T-helper 1 cell (primary cell): ENCODE measurements at places on chromosomes 6 and 20.

DNA sequence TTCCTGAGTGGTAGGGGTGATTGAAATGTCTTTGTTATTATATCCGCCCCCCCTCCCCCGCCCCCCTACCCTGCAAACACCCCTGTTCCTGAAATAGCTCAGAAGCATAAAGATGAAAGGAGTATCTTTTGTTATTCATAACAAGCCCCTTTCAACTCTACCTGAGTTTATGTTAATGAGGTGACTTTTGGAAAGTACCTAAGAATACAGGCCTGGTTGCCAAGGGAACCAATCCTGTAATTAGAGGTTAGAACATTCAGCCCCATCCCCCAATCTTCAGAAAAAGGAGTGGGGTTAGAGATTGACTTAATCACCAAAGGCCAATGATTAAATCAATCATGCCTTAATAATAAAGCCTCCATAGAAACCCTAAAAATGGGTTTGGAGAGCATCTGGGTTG lies 979.2 kb upstream of the GJE1 start:
- peak; percentile 13 for DNase-seq

DNA sequence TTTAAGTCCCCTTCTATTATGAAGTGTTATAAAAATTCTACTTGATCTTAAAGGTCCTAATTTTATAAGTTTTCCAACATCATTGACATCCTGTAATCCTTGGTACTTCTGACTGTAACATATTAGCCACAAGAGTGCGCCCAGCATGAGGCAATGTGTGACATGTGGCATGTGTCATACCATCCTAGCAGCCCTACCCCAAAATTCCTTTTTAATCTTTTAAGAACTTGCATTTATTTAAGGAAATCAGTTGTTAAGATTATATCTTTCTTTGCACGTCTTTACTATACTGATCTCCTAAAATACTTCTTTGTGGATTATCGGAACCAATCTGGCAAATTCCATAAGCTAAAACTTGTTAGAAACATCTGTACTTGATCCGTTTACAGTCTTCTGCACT lies 167.1 kb upstream of the SLC24A3 start:
- no peak for DNase-seq

DNA sequence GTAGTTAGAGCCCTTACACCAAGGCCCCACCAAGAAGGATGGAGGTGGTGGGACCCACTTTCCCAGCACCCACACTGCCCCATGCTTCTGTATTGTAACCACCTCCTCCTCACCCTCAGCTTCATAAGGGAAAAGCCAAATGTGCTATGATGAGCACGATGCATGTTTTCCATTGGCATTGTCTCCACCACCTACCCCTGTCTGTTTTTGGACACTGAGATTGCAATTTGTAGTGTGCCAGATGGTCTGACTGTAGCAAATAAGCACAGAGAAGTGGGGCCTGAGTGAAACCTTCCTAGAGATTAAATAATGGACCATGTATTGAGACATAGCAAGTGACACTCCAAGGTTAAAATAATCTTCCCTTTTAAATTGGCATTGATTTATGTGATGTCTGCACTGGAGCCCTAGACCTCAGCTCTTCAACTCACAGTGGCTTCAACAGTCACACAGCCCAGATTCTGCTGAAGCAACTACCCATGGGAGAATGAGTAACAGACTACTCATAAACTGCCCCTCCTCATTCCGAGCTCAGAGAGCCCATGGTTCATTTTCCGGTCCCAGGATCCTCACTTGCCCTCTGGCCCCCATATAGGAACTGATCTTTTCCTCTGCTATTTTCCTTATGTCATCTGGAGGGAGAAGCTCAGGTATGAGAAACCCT lies 177.9 kb downstream of the COL9A1 start:
- DNase-seq = no peak

DNA sequence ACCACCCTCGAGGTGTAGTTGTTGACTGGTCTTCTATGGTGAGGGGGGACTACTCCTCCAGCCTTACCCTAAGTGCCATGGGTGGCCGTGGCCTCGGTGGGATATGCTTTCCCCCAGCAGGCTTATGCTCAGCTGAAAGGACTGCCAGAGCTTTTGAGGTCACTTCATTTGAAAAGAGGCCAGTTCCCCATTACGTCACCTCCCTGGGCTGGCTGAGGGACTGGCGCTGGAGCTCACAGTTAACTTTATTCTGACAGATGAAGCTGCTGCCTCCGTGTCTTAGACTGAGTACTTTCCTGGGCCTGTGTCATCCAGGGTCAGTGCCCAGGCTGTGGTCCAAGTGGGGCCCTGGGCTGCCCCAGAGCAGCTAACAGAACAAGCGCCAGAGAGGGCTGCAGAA lies 42.8 kb upstream of the PCMTD2 start:
- no peak for DNase-seq

- no peak for DNase-seq
Measured at GRCh38 chr6:26296857-26297648, 67.9 kb upstream of the BTN3A2 start.
